ENCODE measurements at places on chromosomes 12 and 14. TPM values are rescaled to one million over a fixed set of nuclear protein-coding genes. Genes with fewer than 3 reads are reported as not detected.

Gene GNPNAT1
- total RNA-seq, result 10.6 TPM

Gene EFS
- 4.1 TPM for total RNA-seq

Gene NTS
- total RNA-seq, result 241 TPM

Gene DLST
- total RNA-seq, result 163 TPM

DNA sequence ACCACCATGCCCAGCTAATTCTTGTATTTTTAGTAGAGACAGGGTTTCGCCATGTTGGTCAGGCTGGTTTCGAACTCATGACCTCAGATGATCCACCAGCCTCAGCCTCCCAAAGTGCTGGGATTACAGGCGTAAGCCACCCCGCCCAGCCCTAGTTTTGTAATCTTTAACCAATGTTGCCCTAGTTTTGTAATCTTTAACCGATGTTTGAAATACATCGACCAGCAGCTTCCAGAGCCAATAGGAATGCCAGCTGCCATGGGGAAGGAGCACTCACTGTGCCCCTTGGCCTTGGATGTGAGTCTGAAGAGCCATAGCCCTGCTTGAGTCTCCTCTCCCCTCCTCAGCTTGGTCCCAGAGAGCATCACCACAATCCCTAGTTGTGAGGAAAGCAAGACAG lies 209.3 kb upstream of the RGS6 start:
- H3K27ac ChIP-seq, result no peak overlapping the region
- DNase-seq, result no peak
- H3K27me3 ChIP-seq, result no peaks in the 10 kb centered on the region
- H3K36me3 ChIP-seq, result no peaks in the 10 kb centered on the region
- H3K4me1 ChIP-seq, result no peaks in the 10 kb centered on the region

- no peak for DNase-seq
- no peaks in the 10 kb centered on the region for H3K27me3 ChIP-seq
- no peak overlapping the region for H3K4me3 ChIP-seq
- no peak overlapping the region for H3K27ac ChIP-seq
Observed at GRCh38 chr12:94769776-94770759, 119.7 kb upstream of the TMCC3 start.

DNA sequence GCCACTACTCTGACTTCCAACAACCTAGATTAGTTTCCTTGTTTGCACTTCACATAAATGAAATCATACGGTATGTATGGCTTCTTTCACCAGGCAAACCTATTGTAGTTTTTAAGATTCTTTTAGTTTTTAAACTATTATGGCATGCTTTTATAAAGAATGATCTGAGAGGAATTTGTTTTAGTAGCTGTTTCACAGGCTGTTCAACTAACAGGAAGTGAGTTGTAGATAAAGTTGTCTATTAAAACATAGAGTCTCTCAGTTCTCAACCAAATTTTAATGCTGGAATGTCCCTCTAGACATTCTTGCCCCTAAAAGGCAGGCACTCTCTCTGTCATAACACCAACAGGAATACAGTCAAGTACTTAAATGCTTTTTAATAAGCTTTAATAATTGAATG lies 102.7 kb upstream of the DACT1 start:
- no peaks in the 10 kb centered on the region for H3K4me1 ChIP-seq
- no peaks in the 10 kb centered on the region for H3K27me3 ChIP-seq
- no peaks in the 10 kb centered on the region for H3K36me3 ChIP-seq
- H3K27ac ChIP-seq, result no peak overlapping the region
- H3K4me3 ChIP-seq, result no peak overlapping the region

GRCh38 chr12:4099276-4099675 lies 174.3 kb upstream of the CCND2 start:
- no peaks in the 10 kb centered on the region for H3K27me3 ChIP-seq
- H3K4me3 ChIP-seq, result no peak overlapping the region
- H3K36me3 ChIP-seq, result no peaks in the 10 kb centered on the region
- H3K4me1 ChIP-seq, result no peaks in the 10 kb centered on the region
- no peak for DNase-seq

- DNase-seq, result no peak
- H3K27ac ChIP-seq, result no peak overlapping the region
- no peak overlapping the region for H3K4me3 ChIP-seq
- H3K36me3 ChIP-seq, result no peaks in the 10 kb centered on the region
- no peaks in the 10 kb centered on the region for H3K4me1 ChIP-seq
- no peaks in the 10 kb centered on the region for H3K27me3 ChIP-seq
Observed at GRCh38 chr12:81668475-81668874, 90.7 kb downstream of the PPFIA2 start.

DNA sequence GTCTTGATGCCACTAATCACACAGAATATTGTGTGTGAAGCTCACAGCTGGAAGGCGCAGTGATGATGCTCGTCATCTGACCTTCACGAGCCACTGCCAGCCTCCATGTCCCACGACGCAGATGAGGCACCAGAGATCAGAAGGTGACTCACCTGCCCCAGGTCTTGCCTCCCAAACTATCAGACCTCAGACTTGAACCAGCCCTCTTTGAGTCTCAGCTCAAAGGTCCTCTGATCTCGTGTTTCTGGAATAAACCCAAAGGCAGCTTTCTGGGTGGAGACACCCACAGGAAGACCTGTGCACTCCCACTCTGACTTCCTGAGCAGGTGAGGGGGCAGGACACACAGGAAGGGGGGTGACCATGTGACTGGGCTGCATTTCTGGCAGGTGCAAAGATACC lies 19.6 kb upstream of the CHGA start:
- DNase-seq, result no peak
- no peaks in the 10 kb centered on the region for H3K4me1 ChIP-seq
- H3K4me3 ChIP-seq, result no peak overlapping the region
- H3K27ac ChIP-seq, result no peak overlapping the region
- H3K36me3 ChIP-seq, result no peaks in the 10 kb centered on the region

GRCh38 chr12:19654650-19655376 lies 215.5 kb downstream of the AEBP2 start:
- DNase-seq, result no peak
- no peak overlapping the region for H3K4me3 ChIP-seq
- H3K4me1 ChIP-seq, result no peaks in the 10 kb centered on the region
- no peaks in the 10 kb centered on the region for H3K27me3 ChIP-seq
- no peaks in the 10 kb centered on the region for H3K36me3 ChIP-seq

DNA sequence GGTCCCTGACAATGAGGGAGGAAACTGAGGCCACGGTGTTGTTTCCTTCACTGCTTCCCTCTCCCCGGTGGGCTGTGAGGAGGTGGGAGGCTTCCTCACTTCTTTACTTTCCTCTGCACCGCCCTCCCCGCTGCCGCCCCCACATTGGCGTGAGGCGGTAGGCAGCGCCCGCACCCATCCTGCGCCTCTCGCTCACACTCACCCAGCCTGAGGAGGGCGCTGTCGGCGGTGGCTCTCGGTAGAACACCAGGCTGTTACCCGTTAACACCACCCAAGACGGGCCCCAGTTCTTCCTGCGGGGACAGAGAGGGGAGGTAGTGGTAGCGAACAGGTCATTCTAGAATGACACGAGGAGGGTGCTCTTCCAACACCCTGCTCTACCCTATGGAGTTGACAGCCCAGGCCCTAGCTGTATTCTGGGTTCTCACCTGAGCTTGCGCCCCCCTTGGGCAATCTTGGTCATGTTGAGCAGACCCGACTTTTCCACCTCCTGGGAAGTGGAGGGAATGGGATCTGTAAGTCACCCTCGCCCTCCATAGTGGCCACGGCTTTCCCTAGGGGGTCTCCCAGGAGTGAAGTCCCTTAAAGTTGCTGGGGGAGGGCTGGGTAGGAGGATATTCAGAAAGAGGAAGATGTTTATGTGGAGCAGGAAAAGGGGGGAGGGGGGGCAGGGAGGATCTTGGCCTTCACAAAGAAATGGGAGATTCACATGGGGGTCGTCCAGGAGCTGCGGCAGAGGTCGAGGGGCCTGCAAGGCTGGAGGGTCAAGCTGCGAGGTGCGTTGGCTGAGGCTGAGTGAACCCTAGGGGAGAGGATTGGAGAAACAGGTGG lies 3.3 kb downstream of the ARHGAP9 start:
- peaks cover 8% of the 10 kb centered on the region for H3K4me1 ChIP-seq
- peak; percentile 69 for DNase-seq
- peak overlapping the region; percentile 87 for H3K27ac ChIP-seq
- H3K27me3 ChIP-seq, result no peaks in the 10 kb centered on the region
- peaks cover 9% of the 10 kb centered on the region for H3K36me3 ChIP-seq
- peak overlapping the region; percentile 44 for H3K4me3 ChIP-seq
